ENCODE measurements at places on chromosomes 5 and 9. TPM values are rescaled to one million over a fixed set of nuclear protein-coding genes. Genes with fewer than 3 reads are reported as not detected.

KIF4B gene
- 0.14 TPM for total RNA-seq

IRGM gene
- total RNA-seq = not detected

IL13 gene
- total RNA-seq = not detected

CCIN gene
- total RNA-seq = not detected

DNAH5 gene
- 1.2 TPM for total RNA-seq

CTSV gene
- 6.7 TPM for total RNA-seq

GRCh38 chr5:140178086-140178410 is 3.1 kb downstream of the CYSTM1 start:
- no peaks in the 10 kb centered on the region for H3K36me3 ChIP-seq
- no peak for DNase-seq
- peak overlapping the region; percentile 76 for H3K27ac ChIP-seq
- peak overlapping the region; percentile 76 for H3K4me3 ChIP-seq

DNA sequence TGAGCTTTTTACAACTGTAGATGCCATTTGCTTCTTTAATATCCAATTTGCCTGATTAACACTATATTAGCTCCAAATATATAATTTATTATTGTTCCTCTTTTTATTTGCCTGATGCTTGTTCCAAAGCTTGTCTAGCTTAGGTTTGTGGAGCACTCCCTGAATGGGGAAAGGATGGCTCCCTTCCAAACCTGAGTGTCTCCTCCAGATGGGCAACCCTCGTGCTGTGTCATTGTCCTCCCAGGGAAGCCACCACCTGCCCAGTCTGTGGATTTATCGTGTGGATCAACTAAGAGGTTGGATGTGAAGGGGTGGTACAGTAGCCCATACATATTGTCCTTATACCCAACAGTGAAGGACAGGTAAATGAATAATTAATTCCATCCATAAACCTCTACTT is 404.9 kb downstream of the CDK5RAP2 start:
- H3K4me1 ChIP-seq = no peaks in the 10 kb centered on the region
- peaks cover under 1% of the 10 kb centered on the region for H3K27me3 ChIP-seq
- no peak overlapping the region for H3K4me3 ChIP-seq
- H3K36me3 ChIP-seq = no peaks in the 10 kb centered on the region
- H3K27ac ChIP-seq = no peak overlapping the region

DNA sequence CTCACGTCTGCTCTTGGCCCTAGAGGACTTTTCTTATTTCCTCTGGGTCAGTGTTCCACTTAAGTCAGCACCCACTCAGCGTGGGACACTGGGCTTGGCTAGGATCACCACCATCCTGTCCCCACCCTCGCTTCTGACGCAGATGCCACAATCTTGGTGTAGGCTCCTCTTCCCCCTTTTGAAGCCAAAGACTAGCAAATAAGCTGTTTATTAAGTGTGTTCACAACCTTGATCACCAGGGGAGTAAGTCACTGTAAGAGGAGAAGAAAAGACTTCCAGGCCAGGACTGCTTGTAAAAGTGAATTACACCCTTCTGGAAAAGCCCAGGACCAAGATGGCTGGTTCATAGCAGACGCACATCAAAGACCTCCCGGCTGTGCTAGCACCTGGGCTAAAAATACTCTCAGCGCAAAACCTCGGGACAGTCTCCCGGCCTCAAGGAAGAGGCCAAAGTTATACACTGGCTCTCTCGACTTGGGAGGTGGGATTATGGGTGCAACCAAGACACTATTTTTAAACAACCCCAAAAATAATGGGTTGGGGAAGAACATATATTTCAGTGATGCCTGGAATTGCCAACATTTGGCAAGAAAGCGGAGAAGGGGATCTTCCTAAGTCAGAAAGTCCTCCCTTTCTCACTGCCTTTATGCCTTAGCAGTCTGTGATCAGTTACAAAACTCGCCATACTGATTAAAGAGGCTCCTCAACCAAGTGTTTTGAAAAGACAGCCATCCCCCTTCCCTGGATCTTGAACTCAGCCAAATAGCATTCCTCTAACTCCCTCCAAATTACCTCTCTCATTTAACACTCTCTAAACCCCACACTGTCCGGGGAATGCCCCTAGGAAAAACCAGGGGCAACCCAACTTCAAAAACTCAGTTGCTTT is 69.4 kb downstream of the RAPGEF1 start:
- H3K36me3 ChIP-seq = no peaks in the 10 kb centered on the region
- H3K27me3 ChIP-seq = no peaks in the 10 kb centered on the region
- DNase-seq = no peak
- H3K4me1 ChIP-seq = peaks cover 54% of the 10 kb centered on the region
- H3K27ac ChIP-seq = peak overlapping the region; percentile 62
- H3K4me3 ChIP-seq = peak overlapping the region; percentile 21

DNA sequence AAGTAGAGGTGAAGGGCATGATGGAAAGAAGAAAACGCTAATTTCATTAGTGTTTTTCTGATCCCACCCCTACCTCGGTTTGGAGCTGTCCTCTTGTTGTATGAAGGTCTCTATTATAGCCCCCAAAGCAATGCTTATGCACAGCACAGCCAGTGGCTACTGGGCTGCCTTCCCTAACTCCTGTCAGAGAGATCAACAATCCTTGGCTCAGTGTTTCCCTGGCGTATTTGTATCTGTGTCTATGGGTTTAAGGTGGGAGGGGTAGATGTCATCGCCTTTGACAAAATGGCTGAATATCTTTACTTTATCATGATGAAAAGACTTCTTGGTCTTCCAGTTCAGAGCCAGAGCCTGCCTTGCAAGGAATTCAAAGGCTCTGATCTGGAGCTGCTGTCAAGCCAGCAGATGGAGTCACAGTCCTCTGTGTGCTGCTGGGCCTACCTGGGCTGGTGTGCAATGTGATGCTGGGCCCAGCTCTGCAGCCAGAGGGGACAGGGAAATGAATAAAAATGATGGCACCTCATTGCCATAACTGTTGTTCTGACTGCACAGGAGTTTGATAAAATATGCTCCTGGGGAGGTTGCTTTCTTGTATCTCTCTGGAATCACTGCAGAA is 20.1 kb upstream of the HSPA9 start:
- no peak overlapping the region for H3K4me3 ChIP-seq
- DNase-seq = no peak
- no peaks in the 10 kb centered on the region for H3K27me3 ChIP-seq
- H3K27ac ChIP-seq = peak overlapping the region; percentile 62
- no peaks in the 10 kb centered on the region for H3K36me3 ChIP-seq
- H3K4me1 ChIP-seq = peaks cover 42% of the 10 kb centered on the region

GRCh38 chr9:6838158-6838557 is 80.4 kb downstream of the KDM4C start:
- H3K27me3 ChIP-seq = no peaks in the 10 kb centered on the region
- peaks cover 14% of the 10 kb centered on the region for H3K36me3 ChIP-seq
- DNase-seq = no peak
- no peak overlapping the region for H3K27ac ChIP-seq
- H3K4me1 ChIP-seq = no peaks in the 10 kb centered on the region
- no peak overlapping the region for H3K4me3 ChIP-seq

DNA sequence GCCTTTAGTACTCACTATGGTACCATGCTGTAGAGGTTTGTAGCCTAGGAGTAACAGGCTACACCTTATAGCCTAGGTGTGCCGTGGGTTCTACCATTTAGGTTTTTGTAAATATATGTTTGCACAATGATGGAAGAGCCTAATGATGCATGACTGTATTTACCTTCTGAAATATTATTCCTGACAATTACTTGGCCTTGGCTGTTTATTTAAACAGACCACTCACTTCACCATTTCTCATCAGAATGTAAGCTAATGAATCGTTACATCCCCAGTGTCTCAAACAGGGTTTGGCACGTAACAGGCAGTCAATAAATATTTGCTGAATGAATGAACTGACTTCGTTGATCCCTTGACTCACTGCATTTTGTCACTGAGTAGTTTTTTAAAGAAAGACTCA is 93.1 kb downstream of the MED27 start:
- peaks cover 21% of the 10 kb centered on the region for H3K4me1 ChIP-seq
- H3K4me3 ChIP-seq = no peak overlapping the region
- no peak overlapping the region for H3K27ac ChIP-seq
- H3K36me3 ChIP-seq = no peaks in the 10 kb centered on the region

- no peaks in the 10 kb centered on the region for H3K36me3 ChIP-seq
- H3K27me3 ChIP-seq = peaks cover 84% of the 10 kb centered on the region
- no peak for DNase-seq
- no peak within 1 kb of the TSS for H3K27ac ChIP-seq
- H3K4me3 ChIP-seq = no peak within 1 kb of the TSS
Measured at GRCh38 chr9:97938081-97938644, at the start of gene HEMGN. Gene HEMGN, minus strand, starts transcription at chr9:97938172. Its CDS starts 36 bp downstream, at chr9:97938136.

GRCh38 chr5:177430140-177430951 is 3.9 kb downstream of the GRK6 start:
- no peaks in the 10 kb centered on the region for H3K36me3 ChIP-seq
- no peak for DNase-seq

DNA sequence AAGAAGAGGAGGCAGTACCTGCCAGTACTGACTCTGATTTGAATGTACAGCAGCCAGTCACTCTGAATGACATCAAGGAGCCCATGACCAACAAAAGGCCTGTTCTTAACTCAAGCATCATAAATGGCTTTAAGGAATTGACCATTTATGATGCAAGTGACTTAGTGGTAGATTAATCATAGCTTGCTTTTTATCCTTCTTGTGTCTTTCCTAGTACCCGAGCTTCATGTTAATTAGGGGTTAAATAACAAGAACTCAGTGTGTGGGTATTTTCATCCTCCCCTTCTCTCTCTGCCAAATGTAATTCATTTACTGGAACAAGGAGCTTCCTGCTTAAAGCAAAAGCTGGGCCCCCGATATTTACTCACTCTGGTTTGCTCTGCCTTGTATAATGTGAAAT is 146.5 kb downstream of the UNC13B start:
- H3K4me1 ChIP-seq = no peaks in the 10 kb centered on the region
- no peaks in the 10 kb centered on the region for H3K27me3 ChIP-seq
- peaks cover 8% of the 10 kb centered on the region for H3K36me3 ChIP-seq

- H3K4me1 ChIP-seq = no peaks in the 10 kb centered on the region
- H3K27ac ChIP-seq = no peak overlapping the region
- H3K27me3 ChIP-seq = no peaks in the 10 kb centered on the region
Measured at GRCh38 chr5:95652849-95653248, 6.3 kb downstream of the RFESD start.

DNA sequence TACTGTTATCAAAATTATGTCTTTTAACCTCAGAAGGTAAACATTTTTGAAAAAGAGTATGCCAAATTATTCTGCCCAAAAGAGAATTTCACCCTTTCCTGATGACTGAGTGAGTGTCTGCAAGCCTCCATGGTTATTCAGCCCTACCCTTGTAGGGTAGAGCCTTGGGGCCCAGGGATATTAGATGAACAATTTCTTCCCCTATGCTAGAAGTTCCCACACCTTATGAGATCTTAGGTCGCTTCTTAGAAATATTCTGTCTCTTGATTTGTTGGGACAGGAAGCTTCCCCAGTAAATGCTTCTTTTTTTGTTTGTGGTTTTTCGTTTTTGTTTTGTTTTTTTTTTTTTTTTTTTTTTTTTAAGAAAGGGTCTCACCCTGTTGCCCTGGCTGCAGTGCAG is 3.1 kb downstream of the CRB2 start:
- peak overlapping the region; percentile 65 for H3K4me3 ChIP-seq
- peak overlapping the region; percentile 51 for H3K27ac ChIP-seq
- H3K27me3 ChIP-seq = peaks cover 2% of the 10 kb centered on the region
- no peaks in the 10 kb centered on the region for H3K36me3 ChIP-seq
- peaks cover 57% of the 10 kb centered on the region for H3K4me1 ChIP-seq
- DNase-seq = no peak

GRCh38 chr5:125209650-125210049 is 463.2 kb upstream of the ZNF608 start:
- no peak overlapping the region for H3K27ac ChIP-seq
- no peak overlapping the region for H3K4me3 ChIP-seq
- H3K4me1 ChIP-seq = peaks cover 13% of the 10 kb centered on the region
- no peaks in the 10 kb centered on the region for H3K27me3 ChIP-seq
- no peak for DNase-seq

- no peaks in the 10 kb centered on the region for H3K36me3 ChIP-seq
- H3K27me3 ChIP-seq = peaks cover 6% of the 10 kb centered on the region
- H3K4me1 ChIP-seq = no peaks in the 10 kb centered on the region
- H3K27ac ChIP-seq = no peak overlapping the region
- DNase-seq = no peak
- H3K4me3 ChIP-seq = no peak overlapping the region
Measured at GRCh38 chr9:96674906-96675538, 19.9 kb upstream of the PRXL2C start.

- H3K27me3 ChIP-seq = no peaks in the 10 kb centered on the region
- DNase-seq = no peak
- H3K36me3 ChIP-seq = peaks cover 15% of the 10 kb centered on the region
- H3K4me1 ChIP-seq = no peaks in the 10 kb centered on the region
- H3K4me3 ChIP-seq = no peak overlapping the region
- no peak overlapping the region for H3K27ac ChIP-seq
Measured at GRCh38 chr9:3434594-3434993, 91.2 kb downstream of the RFX3 start.

- peak overlapping the region; percentile 100 for H3K27ac ChIP-seq
- H3K36me3 ChIP-seq = peaks cover 4% of the 10 kb centered on the region
- peak overlapping the region; percentile 98 for H3K4me3 ChIP-seq
- H3K27me3 ChIP-seq = no peaks in the 10 kb centered on the region
- peak; percentile 83 for DNase-seq
Measured at GRCh38 chr9:70420441-70421271, 6.2 kb upstream of the KLF9 start.

GRCh38 chr9:126228781-126229444 is 97.7 kb upstream of the MVB12B start:
- H3K36me3 ChIP-seq = no peaks in the 10 kb centered on the region
- DNase-seq = peak; percentile 83
- H3K4me3 ChIP-seq = no peak overlapping the region
- H3K27me3 ChIP-seq = peaks cover 35% of the 10 kb centered on the region

- no peak for DNase-seq
- H3K4me1 ChIP-seq = no peaks in the 10 kb centered on the region
- no peaks in the 10 kb centered on the region for H3K27me3 ChIP-seq
- H3K4me3 ChIP-seq = no peak overlapping the region
- no peak overlapping the region for H3K27ac ChIP-seq
Measured at GRCh38 chr5:66931651-66932050, 264.9 kb downstream of the CD180 start.

DNA sequence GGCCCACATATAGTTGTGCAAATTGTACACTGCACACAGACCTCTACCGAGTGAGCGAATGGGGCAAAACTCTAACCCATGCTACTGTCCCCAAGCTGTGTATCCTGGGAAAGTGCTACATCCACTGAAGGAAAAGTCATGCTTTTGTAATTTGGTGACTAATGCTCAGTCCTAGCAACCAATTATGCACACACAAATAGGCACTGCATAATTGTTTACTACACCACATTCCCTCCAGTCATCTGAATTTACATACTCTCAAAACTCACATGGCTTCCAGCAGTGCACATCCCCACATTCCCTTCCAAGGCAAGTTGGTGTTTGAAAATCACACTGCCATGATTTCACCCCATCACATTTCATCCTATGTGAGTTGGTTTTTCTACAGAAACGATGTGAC is 125.9 kb upstream of the OSMR start:
- DNase-seq = no peak
- H3K27ac ChIP-seq = no peak overlapping the region
- H3K4me3 ChIP-seq = no peak overlapping the region
- H3K4me1 ChIP-seq = peaks cover under 1% of the 10 kb centered on the region
- no peaks in the 10 kb centered on the region for H3K36me3 ChIP-seq
- no peaks in the 10 kb centered on the region for H3K27me3 ChIP-seq

DNA sequence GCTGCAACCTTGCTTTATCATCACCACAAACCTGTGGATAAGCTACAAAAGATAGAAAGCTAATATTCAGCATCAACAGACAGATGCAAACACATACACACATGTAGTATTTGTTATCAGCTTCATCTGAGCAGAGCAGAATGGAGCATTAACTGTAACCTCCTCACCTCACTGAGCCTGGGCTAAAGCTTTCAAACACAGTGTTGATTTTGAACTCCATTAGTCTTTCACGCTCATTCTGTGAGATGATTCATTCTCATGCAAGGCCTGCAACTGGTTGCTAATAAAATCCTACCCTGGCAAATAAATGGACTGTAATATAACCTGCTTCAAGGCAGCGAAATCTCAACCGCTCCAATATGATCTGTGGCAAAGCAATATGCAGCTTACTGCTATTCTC is 1360.6 kb upstream of the ACO1 start:
- no peaks in the 10 kb centered on the region for H3K27me3 ChIP-seq
- H3K27ac ChIP-seq = no peak overlapping the region
- H3K4me1 ChIP-seq = peaks cover 7% of the 10 kb centered on the region
- H3K4me3 ChIP-seq = no peak overlapping the region
